ENCODE measurements at places on chromosomes 2 and 18. TPM values are rescaled to one million over a fixed set of nuclear protein-coding genes. Genes with fewer than 3 reads are reported as not detected.

The TWSG1 gene
- polyA plus RNA-seq: 11.8 TPM

The PLGLB1 gene
- polyA plus RNA-seq: 0.72 TPM

The ABCB11 gene
- polyA plus RNA-seq: 0.02 TPM

The VSNL1 gene
- polyA plus RNA-seq: 1.1 TPM

The LRRTM4 gene
- 0.08 TPM for polyA plus RNA-seq

The IL1R1 gene
- 97.0 TPM for polyA plus RNA-seq

The GRP gene
- polyA plus RNA-seq: 9.6 TPM

The MEX3C gene
- polyA plus RNA-seq: 11.6 TPM

The UGT1A9 gene
- not detected for polyA plus RNA-seq
